ENCODE measurements at places on chromosomes 2 and 18.

GRCh38 chr2:223113161-223113560, 61.2 kb downstream of the KCNE4 start:
- no peak for DNase-seq

- DNase-seq: no peak
These were observed 158.5 kb upstream of the REV1 start for GRCh38 chr2:99648178-99648844.

DNA sequence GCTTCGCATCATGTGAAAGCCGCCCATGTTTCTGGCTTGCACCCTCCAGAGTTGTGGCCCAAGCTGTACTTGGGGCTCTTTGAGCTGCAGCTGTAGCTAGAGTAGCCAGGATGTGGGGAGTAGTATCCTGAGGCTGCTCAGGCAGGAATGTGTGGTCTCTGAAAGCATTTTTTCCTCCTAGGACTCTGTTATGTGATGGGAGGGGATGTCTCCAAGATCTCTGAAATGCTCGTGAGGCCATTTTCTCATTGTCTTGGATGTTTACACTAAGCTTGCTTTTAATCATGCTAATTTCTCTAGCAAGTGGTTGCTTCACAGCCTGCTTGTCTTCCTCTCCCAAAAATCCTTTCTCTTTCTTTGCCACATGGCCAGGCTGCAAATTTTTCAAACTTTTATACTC, 687.6 kb downstream of the DCDC2C start:
- no peak for DNase-seq

DNA sequence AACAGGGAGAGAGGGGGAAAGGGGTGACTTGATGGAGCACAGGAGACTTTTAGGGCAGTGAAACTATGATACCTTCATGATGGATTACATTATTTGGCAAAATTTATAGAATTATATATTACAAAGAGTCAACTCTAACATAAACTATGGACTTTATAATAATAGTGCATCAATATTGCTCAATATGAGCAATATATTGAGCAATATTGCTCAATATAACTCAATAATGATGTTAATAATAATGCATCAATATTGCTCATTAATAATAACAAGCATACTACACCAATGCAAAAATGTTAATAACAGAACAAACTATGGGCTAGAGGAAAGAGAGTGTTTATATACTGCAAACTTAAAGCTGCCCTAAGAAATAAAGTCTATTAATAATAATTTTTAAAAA, 3.1 kb upstream of the UNC80 start:
- DNase-seq: no peak

DNA sequence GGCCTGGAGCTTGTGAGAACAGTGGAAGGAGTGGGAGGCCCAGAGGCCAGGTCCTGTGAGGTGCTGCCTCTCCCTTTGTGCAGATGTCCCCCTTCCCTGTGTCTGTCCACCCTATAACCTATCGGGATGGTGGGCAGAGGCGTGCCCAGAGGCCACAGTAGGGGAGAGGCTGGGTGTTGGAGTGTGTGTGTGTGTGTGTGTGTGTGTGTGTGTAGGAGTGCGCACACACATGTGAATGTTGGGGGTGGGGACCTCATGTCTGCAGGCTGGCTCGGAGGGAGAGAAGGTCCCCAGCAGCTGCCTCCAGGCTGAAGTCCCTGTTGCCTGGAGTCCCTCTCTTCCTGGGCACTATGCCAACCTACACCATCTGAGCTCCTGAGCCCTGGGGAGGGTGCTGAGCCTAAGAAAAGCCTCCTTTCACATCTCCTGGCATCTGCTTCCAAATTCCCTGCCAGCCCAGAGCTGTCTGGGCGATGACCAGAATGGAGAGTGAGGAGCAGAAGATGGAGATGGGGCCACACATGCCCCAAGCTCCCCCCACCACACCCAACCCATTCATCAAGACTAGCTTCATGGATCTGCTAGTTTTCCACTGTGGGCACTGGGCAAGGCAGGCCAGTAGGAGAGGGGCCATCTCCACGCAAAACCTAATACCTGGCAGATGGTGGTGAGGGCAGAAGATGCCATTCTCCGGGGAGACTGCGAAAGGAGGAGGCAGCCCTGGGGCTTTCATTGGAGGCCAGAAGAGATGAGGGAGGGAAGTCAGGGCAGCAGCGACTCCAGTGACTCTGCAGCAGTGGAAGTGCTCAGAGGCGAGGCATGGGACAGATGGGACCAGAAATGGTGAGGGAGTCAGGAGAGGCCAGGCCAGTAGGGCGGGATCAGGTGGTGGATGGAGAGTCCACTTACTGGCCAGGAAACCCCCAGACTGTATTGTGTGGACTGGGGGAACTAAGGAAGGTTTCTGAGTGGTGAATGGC, 20.3 kb downstream of the KCNK3 start:
- DNase-seq: no peak

DNA sequence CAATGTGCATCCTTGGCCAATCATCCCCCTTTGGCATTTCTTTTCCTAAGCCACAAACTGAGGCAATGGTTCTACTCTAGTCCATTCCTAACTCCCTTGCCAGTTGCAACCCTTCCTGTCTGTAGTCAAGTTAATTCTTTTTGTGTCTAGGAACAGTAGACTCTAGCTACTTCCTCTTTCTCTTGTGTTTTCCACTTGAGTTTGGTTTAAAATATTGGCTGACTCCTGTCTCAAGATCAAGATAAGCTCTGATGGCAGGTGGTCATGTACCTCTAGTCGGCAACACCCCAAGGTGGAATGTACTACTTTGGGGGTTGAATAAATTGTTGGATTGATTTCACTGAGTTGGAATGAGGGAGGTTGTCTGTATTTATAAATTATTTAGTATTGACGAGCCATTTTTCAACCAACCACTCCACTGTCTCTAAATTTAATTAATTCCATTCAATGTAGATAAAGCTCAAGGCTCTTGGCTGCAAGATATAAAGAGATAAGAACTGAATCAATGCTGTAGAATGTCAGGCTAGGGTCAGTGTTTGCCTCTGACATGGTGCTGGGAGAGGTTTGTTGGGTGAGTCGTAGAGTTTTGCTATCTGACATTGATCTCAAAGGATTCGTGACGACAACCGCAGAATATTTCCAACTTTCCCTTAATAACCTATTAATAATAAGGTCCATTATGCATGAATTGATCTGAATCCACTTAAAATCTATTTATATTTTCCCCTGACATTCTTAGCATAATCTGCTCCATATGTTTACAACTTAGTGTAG, 188.7 kb upstream of the APCDD1 start:
- no peak for DNase-seq

DNA sequence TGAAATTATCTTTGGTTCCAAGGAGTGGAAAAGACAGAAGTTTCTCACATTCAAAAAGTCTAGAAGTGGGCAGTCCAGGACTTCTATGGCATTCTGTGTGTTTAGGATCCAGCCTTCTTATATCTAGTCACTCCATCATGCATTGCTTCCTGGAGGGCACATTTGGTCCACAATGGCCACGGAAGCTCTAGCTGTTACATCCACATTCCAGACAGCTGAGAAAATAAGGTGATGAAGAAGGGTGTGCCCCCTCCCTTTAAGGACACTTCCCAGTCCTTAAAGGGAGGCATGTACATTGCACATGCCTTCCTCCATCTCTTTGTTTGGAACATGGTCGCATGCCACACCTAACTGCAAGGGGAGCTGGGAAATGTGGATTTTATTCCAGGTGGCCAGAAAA, 59.9 kb upstream of the BZW1 start:
- no peak for DNase-seq

GRCh38 chr2:71696381-71696780, 243.0 kb downstream of the DYSF start:
- DNase-seq: no peak

- DNase-seq: no peak
These were observed 203.5 kb upstream of the UBE2E3 start for GRCh38 chr2:180776921-180777320.

GRCh38 chr18:34709750-34710441, at the start of gene DTNA:
Gene DTNA (plus strand): TSS chr18:34710298. CDS start chr18:34755977, 45,679 bp downstream.
- no peak for DNase-seq

Data from omental fat pad (tissue), 4 donors.